Psoas muscle (tissue), 8 donors: ENCODE measurements at places on chromosomes 5 and 9.

DNA sequence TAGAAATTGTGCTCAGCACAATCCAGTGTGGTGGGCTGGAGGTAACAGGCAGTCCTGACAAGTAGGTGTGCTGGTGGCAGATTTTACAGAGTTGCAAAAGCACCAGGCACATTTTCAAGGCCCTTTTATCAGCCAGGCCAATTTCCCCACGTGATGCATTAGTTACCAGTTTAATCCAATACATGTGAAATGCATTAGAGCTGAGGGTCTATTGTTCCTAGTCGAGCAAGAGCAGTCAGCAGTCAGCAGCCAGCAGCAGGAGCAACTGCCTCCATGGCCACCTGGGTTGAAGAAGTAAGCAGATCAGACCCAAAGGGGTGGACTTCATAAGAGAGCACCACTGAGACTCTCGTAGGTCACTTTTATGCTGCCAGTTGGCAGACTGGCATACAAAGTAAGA lies 76.7 kb downstream of the EPB41L4A start:
- no peaks in the 10 kb centered on the region for H3K36me3 ChIP-seq
- DNase-seq: no peak
- H3K27me3 ChIP-seq: no peaks in the 10 kb centered on the region

GRCh38 chr9:109304347-109304746 lies 16.5 kb downstream of the EPB41L4B start:
- no peak overlapping the region for H3K4me3 ChIP-seq
- no peaks in the 10 kb centered on the region for H3K36me3 ChIP-seq
- no peak for DNase-seq

- H3K27me3 ChIP-seq: peaks cover 1% of the 10 kb centered on the region
- no peaks in the 10 kb centered on the region for H3K36me3 ChIP-seq
- no peak overlapping the region for H3K4me3 ChIP-seq
- DNase-seq: no peak
- H3K4me1 ChIP-seq: no peaks in the 10 kb centered on the region
Observed at GRCh38 chr9:94127806-94128205, 43.5 kb downstream of the PTPDC1 start.

DNA sequence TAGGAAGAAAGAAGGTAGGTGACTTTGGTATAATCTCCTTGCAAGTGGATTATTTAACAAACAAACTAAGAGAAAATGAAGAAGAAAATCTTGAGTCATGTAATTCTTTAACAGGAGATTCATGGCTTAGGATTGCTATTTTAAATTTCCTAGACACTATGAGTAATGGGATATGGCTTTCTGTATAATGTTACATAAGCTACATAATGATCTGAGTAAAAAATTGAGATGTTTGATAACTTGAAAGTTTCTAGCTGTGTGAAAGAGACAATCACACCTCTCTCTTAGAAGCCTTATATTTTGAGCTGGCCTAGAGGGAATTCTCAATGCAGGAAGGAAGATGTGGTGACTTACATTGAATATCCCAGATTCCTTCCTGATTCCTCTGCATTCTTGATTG lies 92.5 kb downstream of the CDH9 start:
- no peaks in the 10 kb centered on the region for H3K27me3 ChIP-seq
- DNase-seq: no peak
- H3K27ac ChIP-seq: no peak overlapping the region
- no peak overlapping the region for H3K4me3 ChIP-seq
- no peaks in the 10 kb centered on the region for H3K4me1 ChIP-seq
- H3K36me3 ChIP-seq: no peaks in the 10 kb centered on the region

GRCh38 chr5:83636156-83636555 lies 84.5 kb downstream of the HAPLN1 start:
- H3K36me3 ChIP-seq: no peaks in the 10 kb centered on the region
- H3K27ac ChIP-seq: no peak overlapping the region
- no peaks in the 10 kb centered on the region for H3K4me1 ChIP-seq
- no peaks in the 10 kb centered on the region for H3K27me3 ChIP-seq
- no peak overlapping the region for H3K4me3 ChIP-seq
- DNase-seq: no peak

GRCh38 chr9:137482094-137482781 lies 23.1 kb upstream of the NSMF start:
- H3K36me3 ChIP-seq: peaks cover 35% of the 10 kb centered on the region
- DNase-seq: peak; percentile 63
- H3K27ac ChIP-seq: peak overlapping the region; percentile 25
- no peak overlapping the region for H3K4me3 ChIP-seq

GRCh38 chr5:27947088-27947487 lies 908.7 kb upstream of the CDH9 start:
- no peak for DNase-seq
- H3K27ac ChIP-seq: no peak overlapping the region
- H3K4me1 ChIP-seq: no peaks in the 10 kb centered on the region
- no peaks in the 10 kb centered on the region for H3K27me3 ChIP-seq
- H3K36me3 ChIP-seq: no peaks in the 10 kb centered on the region

GRCh38 chr9:98142925-98143481 lies 24.0 kb upstream of the TRIM14 start:
- H3K27me3 ChIP-seq: no peaks in the 10 kb centered on the region
- H3K4me1 ChIP-seq: no peaks in the 10 kb centered on the region
- no peak overlapping the region for H3K27ac ChIP-seq
- H3K36me3 ChIP-seq: no peaks in the 10 kb centered on the region
- H3K4me3 ChIP-seq: no peak overlapping the region

- DNase-seq: peak; percentile 81
- H3K4me3 ChIP-seq: no peak overlapping the region
- no peaks in the 10 kb centered on the region for H3K36me3 ChIP-seq
- no peaks in the 10 kb centered on the region for H3K27me3 ChIP-seq
- H3K27ac ChIP-seq: no peak overlapping the region
- peaks cover 29% of the 10 kb centered on the region for H3K4me1 ChIP-seq
Observed at GRCh38 chr9:107340920-107341632, 58.0 kb downstream of the RAD23B start.

DNA sequence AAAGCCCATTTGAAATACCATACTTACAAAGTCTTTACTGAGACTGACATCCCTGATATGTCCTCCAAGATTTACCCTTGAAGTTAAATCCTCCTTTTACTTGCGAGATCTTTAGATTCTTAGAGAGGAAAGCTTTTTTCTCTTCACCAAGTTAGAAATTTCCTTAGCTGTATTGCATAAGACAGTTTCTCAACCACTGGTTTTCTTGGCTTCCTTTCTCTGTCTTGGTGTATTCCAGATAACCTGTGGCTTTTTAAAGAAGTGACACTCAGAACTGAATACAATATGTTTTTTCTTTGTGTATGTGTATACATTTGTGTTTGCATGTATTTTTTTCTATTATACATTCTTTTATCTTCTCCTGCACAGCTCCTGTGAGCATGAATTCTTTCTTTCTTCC lies 65.0 kb downstream of the SNCAIP start:
- H3K4me3 ChIP-seq: no peak overlapping the region
- H3K36me3 ChIP-seq: no peaks in the 10 kb centered on the region
- H3K27me3 ChIP-seq: no peaks in the 10 kb centered on the region
- H3K4me1 ChIP-seq: no peaks in the 10 kb centered on the region
- H3K27ac ChIP-seq: no peak overlapping the region

DNA sequence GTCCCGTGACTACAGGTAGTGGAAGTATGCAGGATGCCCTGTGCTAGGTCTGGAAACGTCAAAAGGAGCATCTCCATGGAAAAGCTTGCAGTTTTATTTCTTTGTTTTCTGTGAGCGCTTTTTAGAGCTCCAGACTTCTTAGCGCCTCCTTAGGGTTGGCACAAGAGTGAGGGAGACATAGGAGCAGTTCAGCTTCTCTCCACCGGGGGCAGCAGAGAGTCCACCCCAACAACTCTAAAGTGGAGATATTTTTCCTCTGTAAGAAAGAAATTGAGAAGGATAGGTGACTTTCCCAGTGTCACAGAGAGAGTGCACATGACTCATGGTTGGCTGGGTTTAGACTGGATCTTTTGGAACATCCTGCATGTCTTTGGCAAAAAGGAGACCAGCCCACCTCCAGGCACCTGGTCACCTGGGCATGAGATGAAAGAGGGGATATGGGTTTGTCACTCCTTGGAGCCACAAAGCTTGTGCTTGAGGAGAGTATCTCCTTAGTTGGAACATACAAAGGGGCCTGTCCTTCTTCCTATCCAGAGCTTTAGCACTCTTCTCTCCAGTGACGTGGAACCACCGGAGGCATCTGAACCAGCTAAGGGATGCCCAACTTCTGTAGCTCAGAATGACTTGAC lies 637.7 kb downstream of the SEMA5A start:
- no peaks in the 10 kb centered on the region for H3K36me3 ChIP-seq
- H3K4me1 ChIP-seq: no peaks in the 10 kb centered on the region
- DNase-seq: no peak
- H3K27me3 ChIP-seq: no peaks in the 10 kb centered on the region
- H3K4me3 ChIP-seq: no peak overlapping the region
- no peak overlapping the region for H3K27ac ChIP-seq
